Stimulated activated CD8-positive, alpha-beta memory T cell treated with anti-CD3 and anti-CD28 coated beads, Interleukin-12 subunit alpha, Interleukin-12 subunit beta, amount 100 ng/mL, for 4 hours (primary cell): ENCODE measurements at places on chromosomes 2 and 18.

GRCh38 chr2:178025551-178026185 is 46.9 kb downstream of the PDE11A start:
- DNase-seq = no peak

DNA sequence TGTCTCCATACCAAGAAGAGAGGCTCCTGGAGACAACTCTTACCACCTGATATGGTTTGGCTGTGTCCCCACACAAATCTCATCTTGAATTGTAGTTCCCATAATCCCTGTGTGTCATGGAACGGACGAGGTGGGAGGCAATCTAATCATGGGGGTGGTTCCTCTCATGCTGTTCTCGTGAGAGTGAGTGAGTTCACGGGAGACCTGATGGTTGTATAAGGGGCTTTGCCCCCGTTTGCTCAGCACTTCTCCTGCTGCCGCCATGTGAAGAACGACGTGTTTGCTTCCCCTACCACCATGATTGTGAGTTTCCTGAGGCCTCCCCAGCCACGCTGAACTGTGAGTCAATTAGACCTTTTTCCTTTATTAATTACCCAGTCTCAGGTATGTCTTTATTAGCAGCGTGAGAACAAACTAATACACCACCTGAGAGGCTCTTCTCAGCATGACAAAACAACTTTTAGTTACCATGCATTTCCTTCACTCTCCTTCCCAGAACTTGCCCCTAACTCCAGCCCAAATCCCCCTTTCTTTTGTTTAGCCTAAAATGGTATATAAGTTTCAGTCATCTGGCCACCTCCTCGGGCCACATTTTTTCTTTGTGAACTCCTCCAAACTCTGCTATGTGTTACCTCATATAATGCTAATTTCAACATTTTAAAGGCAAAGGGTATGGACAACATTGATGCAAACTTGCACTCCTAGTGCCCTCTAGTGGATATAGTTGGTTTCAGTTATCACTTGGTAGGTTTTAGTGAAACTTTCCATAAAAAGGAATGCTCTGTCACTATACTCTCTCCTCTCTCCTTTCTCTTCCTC is 58.6 kb upstream of the SLC25A52 start:
- no peak for DNase-seq

GRCh38 chr2:124027182-124027581 is 2.1 kb downstream of the CNTNAP5 start:
- DNase-seq = no peak

GRCh38 chr2:160433466-160434140 is 60.0 kb downstream of the RBMS1 start:
- no peak for DNase-seq

DNA sequence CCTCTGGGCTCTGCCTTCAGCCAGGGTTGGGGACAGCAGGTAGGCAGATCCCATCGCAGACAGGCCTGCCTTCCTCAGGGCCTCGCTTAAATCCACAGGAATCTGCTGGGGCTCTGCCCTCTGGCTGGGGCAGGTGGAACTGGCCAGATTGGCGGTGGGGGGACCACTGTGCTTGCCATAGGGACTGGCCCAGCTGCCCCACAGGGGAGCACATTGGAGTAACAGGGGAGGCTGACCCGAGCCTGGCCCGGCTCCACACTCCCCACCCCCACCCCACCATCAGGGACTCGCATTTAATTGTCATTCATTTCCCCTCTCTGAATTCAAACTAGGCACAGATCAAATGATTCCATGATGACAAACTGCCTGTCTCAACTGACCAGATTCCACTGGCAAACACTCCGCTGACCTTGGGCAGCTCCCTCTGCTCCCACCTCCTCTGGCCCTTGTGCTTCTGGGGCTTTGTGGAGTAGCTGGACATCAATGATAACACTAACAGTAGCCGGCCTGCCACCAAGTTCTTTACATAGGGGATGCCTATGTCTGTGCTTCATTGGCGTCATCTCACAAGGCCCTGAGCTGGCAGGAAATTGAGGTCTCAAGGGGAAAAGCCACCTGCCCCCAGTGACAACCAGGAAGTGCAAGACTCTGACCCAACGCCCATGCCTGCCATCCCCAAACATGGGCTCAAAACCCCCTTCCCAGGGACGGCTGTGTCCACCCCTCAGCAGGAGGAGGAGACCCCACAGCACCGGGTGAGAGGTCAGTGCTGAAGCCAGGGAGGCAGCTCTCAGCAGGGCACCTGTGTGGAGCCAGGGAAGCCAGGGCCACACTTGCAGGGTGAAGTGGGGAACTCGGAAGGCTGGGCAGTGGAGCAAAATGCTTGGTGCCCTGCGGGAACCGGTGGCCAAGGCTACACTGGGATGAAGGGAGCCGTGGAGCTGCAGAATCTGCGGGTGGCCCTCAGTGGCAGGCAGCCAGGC is 2.1 kb upstream of the B3GNT7 start:
- peak; percentile 32 for DNase-seq

- no peak for DNase-seq
Observed at GRCh38 chr2:109212836-109213563, 84.0 kb downstream of the SH3RF3 start.

GRCh38 chr2:57881998-57882888 is 164.4 kb upstream of the VRK2 start:
- no peak for DNase-seq

DNA sequence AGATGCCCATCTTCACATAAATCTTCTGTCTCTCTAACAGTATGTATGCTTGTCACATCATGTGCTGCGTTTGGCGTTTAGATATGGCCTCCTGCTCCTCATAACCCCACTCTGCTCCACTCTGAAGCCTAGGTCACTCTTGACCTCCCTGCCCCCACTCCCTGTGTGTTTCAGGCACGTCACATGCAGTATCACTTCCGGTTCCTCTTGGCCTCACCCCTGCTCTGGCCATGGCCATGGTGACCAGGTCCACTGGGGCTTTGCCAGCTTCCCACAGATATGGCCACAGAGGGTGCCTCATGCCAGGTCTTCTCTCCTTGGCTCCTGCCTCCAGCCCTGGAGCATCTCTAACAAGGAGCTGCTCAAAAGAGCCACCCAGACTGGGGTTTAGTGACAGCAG is 160.0 kb downstream of the RNF152 start:
- no peak for DNase-seq

- DNase-seq = no peak
Observed at GRCh38 chr2:148650881-148651280, 6.3 kb downstream of the EPC2 start.

DNA sequence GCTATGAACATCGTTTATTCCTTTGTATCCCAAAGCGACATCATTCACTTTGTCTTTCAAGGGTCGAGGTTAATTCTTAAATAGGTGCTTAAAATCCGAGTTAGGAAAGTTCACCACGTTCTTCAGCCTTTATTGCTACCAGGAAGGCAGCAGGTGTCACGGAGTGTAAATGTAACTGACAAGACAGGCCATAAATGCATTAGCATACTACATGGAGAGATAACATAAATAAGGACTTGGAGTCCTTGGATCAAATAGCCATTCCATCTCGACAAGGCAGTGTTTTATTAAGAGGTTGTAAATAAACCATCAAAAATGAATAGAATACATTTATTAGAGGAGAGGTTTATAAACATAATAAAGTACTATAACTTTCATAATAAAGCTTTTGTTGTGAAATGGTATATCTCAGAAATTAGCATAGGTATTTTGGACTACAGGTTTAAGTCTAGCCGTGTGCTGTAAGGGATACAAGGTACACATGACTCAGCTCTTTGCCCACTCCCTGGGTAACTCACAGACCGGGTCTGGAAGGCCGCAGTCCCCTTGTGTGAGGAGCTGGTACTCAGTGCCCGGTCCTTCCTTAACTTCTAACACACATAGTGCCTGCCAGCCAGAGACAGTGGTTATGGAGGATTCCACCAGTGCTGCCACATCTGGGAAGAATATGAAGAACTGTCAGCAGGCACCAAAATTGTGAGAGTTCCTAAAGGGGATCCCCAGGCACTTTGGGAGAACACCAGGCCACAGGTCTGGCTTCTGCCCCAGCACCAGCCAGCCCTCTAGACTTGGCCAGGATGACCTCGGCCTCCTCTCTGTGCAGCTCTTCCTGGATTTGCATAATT is 29.4 kb downstream of the CAPN13 start:
- DNase-seq = no peak

DNA sequence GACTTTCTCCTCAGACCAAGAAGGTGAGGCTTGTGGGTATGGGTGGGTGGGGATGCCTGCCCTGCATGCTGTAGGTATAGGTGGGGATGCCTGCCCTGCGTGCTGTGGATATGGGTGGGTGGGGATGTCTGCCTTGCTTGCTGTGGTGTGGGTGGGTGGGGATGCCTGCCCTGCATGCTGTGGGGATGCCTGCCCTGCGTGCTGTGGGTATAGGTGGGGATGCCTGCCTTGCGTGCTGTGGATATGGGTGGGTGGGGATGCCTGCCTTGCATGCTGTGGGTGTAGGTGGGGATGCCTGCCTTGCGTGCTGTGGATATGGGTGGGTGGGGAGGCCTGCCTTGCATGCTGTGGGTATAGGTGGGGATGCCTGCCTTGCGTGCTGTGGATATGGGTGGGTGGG is 278.4 kb downstream of the NEDD4L start:
- DNase-seq = no peak

GRCh38 chr2:145221516-145221915 is 701.6 kb upstream of the ZEB2 start:
- DNase-seq = no peak

GRCh38 chr2:37575780-37576179 is 95.7 kb downstream of the CDC42EP3 start:
- no peak for DNase-seq

DNA sequence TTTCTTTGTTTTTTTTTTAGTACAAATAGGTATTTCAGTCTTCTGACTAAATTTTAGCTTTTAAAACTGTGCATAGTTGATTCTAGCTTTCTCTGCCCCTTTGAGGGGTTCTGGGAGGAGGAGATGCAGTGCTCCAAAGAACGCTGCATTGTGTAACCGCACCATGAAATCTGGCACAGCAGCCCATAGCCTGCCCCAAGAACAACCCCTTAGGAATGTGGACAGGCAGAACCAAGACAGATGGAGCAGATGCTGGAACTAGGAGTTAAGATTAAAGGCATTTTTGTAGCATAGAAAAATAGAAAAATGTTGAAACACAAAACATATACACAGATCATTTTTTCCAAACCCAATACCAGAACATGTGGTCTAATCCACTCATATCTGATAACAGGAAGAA is 187.5 kb downstream of the SCG2 start:
- DNase-seq = no peak
